Mucosa of descending colon (tissue), 3 donors: ENCODE measurements at places on chromosomes 3 and 15. TPM values are rescaled to one million over a fixed set of nuclear protein-coding genes. Genes with fewer than 3 reads are reported as not detected.

- DNase-seq = no peak
These were observed 104.1 kb downstream of the PGPEP1L start for GRCh38 chr15:98903377-98904018.

DNA sequence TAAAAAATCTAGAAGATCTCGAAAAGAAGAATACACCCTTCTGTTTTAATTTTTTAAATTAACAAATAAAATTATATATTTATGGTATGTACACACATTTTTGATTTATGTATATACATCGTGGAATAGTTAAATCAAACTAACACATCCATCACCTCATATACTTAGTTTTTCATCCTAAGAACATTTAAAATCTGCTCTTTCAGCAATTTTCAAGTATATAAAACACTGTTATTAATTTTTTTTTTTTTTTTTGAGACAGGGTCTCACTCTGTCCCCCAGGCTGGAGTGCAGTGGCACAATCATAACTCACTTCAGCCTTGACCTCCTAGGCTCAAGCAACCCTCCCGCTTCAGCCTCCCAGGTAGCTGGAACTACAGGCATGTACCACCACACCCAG, 32.8 kb upstream of the ACAP2 start:
- no peak for DNase-seq

- no peak for DNase-seq
These were observed 458.8 kb upstream of the SEMA6D start for GRCh38 chr15:47258521-47258920.

GRCh38 chr15:78079298-78080087, 2.0 kb upstream of the TBC1D2B start:
- no peak for DNase-seq

GRCh38 chr3:57268416-57268815, 24.1 kb downstream of the ASB14 start:
- DNase-seq = no peak

DNA sequence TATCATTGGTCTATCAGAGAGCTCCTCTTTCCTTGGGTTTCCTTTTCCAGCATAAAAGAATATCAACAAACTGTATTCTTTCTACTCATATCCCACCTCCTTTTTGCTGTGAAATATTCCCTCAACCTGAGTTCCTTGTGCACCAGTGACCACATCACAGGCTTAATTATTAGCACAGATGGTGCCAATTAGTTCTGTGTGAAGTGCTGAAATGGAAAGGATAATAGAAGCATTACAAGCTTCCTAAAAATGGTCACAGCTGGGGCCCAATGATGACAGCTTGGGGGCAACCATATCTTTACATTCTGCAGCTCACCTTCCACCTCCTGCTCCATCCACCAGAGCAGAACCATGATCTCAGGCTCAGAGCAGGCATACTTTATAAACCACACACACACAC, 84.6 kb downstream of the ANO10 start:
- DNase-seq = no peak

GRCh38 chr15:98794748-98795147, 146.4 kb downstream of the IGF1R start:
- DNase-seq = no peak

- peak; percentile 95 for DNase-seq
These were observed at the start of gene SQOR for GRCh38 chr15:45634432-45635190. Gene SQOR (plus strand): TSS chr15:45635029. CDS start chr15:45658924, 23,895 bp downstream.

DNA sequence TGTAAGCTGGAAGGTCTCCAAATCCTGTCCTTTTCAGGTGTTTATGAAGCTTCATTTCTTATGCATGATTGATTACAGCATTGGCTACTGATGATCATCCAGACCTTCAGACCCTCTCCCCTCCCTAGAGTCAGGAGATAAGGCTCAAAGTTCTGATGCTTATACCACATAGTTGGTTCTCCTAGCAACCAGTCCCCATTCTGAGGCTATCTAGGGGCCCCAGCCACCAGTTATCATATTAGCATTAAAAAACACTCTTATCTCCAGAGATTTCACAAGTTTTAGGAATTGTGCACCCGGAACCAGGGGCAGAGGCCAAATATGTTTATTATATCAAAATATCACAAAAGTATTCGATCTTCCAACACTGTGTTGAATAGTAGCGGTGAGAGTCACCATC, 953.1 kb downstream of the FHIT start:
- no peak for DNase-seq

- DNase-seq = no peak
These were observed 91.3 kb downstream of the PLXNA1 start for GRCh38 chr3:127073941-127074820.

DNA sequence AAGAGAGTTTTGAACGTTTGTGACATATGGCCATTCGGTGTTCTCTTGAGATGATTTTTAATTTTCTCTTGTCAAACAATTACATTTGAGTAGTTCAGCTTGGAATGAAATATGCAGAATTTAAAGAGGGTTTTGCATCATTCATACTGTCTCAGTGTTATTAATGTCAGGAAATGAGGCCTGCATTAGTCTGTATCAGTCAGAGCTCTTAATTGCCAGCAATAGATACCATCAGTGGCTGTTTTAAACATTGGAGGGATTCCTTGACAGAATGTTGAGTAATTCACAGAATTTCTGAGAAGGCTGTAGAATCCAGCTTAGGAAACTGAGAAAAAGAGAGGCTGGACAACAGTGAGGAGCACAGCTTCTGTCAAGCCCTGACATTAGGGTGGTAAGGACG, 722.0 kb downstream of the NR2F2 start:
- no peak for DNase-seq

DNA sequence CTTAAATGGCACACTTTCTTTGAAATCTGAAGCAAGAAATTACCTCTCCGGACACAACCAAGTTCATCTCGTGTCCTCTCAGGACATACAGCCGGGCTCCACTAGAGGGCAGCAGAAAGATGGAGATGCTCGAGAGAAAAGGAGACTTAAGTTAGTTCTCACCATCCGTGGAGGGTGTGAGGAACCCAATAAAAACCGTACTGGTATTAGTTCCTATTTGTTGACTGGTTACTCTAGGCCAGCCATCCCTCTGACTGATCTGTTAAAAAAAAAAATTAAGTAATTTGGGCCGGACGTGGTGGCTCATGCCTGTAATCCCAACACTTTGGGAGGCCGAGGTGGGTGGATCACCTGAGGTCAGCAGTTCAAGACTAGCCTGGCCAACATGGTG, 7.9 kb upstream of the CYP11A1 start:
- DNase-seq = peak; percentile 83

DNA sequence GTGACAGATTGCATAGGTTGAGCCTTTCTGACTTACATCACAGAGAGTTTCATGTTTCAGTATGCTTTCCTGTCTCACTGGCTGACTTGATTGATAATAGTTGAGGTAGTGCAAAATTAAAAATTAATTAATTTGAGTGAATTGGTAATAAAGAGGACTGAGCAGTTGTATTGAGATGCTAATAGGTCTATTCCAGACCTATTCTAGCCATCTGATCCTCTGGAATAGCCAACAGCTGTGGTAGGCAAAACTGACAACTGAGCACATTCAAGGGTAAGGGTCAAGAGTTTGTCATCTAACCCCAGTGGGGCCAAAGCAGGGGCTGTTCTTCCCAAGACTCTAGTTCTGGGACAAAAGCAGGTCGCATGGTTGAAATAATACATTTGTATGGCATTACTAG, 132.4 kb downstream of the EPHA3 start:
- no peak for DNase-seq

GRCh38 chr15:67145710-67146109, 80.3 kb downstream of the SMAD3 start:
- DNase-seq = no peak

ARGFX gene
- total RNA-seq = not detected

GATM gene
- 8.9 TPM for total RNA-seq

GOLGA8T gene
- total RNA-seq = not detected

AP3B2 gene
- total RNA-seq = 5.4 TPM

FES gene
- 18.6 TPM for total RNA-seq

RUVBL1 gene
- total RNA-seq = 12.1 TPM

IMPG2 gene
- 0.12 TPM for total RNA-seq

TICRR gene
- total RNA-seq = 4.4 TPM

NMNAT3 gene
- 10.7 TPM for total RNA-seq

IQCF5 gene
- total RNA-seq = not detected
